ENCODE measurements at places on chromosomes 3 and 15.

DNA sequence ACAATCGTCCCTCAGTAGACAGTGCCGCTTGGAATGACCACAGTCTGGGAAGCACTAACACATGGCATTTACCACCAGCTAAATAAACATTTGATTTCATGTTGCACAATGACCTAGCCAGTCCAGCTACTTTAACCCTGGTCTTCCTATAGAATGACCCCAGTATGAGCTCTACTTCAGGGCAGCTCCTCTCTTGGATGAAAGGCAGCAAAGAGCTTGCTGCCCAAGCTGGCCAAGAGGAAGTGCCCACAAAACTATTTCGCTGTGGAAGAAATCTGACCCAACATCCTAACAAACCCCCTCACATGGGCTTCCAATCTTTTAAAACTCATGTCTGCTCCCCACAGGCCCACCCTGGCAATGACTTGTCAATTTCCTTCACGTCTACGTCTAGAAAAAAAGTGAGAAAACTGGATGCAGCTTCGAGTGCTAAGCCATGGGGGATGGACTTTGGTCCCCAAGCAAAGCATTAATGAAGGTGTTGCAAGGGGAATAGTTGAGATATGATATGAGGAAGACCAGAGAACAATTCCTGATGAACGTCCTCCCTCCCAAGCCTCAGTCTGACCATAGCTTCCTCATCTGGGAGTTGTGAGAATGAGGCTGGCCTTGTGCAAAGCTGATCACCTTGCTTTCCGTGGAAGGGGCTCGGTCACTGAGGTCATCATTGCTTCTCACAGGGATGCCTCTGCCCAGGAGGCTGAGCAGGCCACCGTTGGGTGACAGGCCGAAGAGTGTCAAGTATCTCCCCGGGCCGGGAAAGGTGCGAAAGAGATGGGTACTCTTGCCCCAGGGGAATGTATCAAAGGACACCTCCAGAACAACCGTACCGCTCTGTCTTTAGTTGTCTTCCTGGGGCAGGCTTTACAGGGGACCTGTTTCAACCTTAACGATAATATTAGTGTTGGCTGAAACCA is 964 bp downstream of the SLC25A20 start:
- no peak for DNase-seq

DNA sequence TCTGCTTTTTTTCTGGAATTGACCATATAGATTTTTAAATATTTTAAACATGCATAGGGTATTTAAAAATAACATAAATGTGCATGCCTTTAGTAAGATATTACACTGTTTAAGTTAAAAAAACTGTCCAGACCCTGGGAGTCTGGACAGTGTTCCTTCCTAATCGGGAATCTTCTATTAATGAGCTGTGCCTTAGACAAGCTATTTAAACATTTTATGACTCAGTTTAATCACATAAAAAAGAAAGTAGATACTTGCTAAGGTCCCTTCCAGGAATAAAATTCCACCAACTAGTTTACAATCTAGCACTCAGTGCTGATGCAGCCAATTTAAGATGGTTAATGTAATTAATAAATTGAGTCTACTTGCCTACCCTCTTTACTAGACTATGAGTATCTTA is 140.4 kb upstream of the DPH6 start:
- DNase-seq, result no peak

GRCh38 chr3:155065537-155065936 is 14.6 kb upstream of the MME start:
- DNase-seq, result peak; percentile 55

DNA sequence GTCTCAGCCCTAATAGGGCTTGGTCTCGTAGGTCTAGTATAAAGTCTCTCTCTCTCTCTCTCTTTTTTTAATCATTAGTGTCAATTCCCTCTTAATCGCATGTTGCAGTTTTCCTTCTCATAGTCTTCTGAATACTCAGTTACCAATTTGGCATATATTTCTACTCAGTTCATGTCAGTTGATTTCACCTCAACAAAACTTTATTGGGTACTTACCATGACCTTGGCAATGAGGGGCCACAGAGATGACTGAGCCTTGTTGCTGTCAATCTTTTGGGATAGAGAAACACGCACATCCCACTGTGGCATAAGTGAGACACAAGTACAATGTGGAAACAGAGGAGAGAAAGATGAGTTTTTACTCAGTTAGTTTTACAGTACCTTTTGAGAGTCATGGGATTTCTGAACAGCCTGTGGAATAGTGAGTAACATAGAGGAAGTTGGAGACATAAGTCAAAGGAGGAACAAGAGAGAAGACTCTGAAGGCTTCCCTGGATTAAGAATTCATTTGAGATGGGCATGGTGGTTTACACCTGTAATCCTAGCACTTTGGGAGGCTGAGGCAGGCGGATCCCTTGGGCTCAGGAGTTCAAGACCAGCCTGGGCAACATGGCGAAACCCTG is 150.2 kb upstream of the CBLB start:
- DNase-seq, result no peak

DNA sequence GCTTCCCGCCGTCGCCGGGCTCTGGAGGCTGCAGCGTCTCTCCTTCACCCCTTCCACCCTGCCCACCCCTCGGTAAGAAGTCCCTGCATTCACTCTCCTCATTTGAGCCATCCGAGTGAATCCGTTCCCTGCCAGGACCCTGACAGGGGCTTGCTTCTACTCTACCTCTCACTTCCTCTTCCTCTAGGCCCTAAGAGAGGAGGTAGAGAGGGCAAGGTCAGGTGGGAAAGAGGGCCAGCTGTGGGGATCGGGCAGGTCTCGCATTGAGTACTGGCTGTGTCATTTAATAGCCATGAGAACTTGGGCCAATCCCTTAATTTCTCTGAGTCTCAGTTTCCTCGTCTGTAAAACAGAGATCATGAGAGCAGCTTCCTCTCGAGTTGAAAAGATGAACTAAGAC is 283.6 kb downstream of the UACA start:
- no peak for DNase-seq

GRCh38 chr15:77613814-77614213 is 18.9 kb downstream of the LINGO1 start:
- DNase-seq, result no peak

DNA sequence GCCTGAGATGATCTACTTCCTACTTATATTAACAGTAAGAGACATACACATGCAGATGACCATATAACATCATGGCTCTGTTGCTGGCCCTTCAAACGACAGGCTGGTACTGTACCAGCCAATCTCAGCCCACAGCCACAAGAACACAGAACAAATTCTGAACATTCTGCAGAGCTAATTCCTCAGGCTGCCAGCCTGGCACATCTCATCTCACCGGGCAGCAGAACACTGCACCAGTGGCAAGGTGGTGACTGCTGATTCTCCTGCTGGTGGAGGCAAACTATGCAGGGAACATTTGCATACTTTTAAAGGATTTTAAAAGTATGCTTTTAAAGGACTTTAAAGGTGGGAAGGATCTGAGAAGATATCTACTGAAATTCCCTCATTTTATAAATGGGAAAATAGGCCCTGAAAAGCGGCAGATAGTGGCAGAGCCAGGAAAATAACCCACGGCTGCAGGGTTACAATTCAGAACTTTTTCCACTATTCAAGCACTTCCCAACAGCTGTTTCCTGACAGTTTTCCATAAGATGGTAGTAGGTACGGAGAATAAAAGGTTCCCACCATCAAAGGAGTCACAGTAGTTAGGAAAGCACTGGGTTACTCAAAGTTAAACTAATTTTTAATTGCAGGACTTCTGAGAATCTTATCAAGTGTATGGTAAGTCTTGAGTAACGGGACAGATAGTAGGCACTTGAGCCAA is 37.3 kb downstream of the SUMF1 start:
- no peak for DNase-seq

- no peak for DNase-seq
Observed at GRCh38 chr3:181383201-181383600, 328.5 kb upstream of the SOX2 start.

- no peak for DNase-seq
Observed at GRCh38 chr15:85492406-85492805, 112.0 kb downstream of the AKAP13 start.

DNA sequence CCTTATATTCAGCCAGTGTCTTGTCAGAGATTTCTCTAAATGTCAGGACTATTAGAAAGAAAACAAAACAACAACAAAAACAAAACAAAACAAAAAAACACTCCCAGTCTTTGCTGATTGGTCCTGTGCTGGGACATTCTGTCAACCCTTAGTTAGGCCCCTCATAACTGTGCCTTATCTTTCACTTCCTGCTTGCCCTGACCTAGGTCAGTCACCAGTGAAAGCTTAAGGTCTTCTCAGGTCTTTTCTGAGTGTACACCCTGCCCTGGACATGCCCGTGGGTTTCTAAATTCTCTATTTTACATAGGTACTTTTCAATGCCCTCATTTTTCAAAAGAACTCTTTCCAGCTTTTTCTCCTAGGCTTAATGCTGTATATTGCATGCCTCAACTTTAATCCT is 454.1 kb downstream of the GRM7 start:
- DNase-seq, result no peak

- peak; percentile 7 for DNase-seq
Observed at GRCh38 chr15:43266834-43267233, at the start of gene TGM5. TSS of gene TGM5 (minus strand) at chr15:43266928. CDS start at chr15:43266849, 79 bp downstream.

DNA sequence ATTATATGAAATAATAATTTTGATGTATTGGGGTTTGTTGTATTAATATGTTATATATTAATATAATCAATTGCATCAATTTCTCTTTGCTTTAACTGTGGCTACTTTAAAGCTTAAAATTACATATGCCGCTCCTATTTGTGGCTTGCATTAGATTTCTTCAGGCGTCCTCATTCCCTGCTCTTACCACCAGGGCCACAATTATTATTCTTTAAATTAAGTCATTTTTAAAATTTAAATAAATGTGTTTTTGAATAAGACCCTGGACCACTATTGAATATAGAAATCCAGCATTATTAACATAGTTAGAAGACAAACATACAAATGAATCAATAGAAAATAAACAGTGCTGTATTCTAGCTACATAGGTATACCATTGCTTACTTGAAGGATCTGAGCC is 55.5 kb upstream of the SNTN start:
- no peak for DNase-seq

- DNase-seq, result no peak
Observed at GRCh38 chr15:26892182-26892518, 25.3 kb downstream of the GABRA5 start.

GRCh38 chr3:143895805-143896204 is 47.5 kb upstream of the SLC9A9 start:
- peak; percentile 28 for DNase-seq

GRCh38 chr3:166177130-166177529 is 339.9 kb upstream of the BCHE start:
- DNase-seq, result no peak

GRCh38 chr3:105334138-105334882 is 32.4 kb upstream of the ALCAM start:
- no peak for DNase-seq

- DNase-seq, result peak; percentile 40
Observed at GRCh38 chr3:88149101-88149508, 654 bp upstream of the C3orf38 start.

DNA sequence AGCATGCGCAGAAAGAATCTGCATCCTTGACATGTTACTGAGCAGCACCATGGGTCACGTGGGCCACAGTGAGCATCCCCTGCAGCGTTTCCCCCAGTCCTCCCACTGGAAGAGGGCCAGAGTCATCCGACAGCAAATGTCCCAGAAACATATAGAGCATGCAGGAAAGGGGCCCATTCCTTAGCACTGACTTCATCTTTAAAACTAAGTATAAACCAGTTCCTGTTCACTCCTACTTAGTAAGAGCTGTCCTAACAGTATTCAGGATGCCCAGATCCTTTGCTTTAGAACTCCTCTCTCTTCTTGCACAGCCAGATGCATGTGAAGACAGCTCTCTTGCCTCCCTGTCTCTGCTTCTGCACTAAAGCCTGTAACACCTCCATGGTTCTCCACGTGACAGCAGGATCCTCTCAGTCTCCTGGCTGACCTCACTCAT is 79.3 kb upstream of the OXTR start:
- DNase-seq, result no peak

GRCh38 chr3:39150803-39151631 is 2.4 kb downstream of the CSRNP1 start:
- peak; percentile 51 for DNase-seq

DNA sequence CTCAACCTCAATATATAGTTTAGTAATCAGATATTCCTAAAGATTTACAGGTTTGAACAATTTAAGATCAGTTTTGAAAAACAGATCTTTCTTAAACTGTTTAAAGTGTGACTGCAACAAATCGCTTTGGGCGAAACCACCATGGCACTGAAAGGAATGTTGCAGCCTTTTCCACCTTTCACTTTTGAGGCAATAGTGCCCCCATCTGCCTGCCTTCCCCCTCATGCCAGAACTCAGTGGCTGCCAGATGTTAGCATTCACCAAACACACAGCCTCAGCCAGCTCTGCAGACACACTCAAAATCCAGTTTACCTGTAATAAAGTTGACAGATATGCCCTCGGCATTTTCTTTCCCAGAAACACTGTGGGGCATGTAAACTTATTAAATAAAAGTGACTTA is 3.3 kb downstream of the LYSMD4 start:
- DNase-seq, result peak; percentile 55

GRCh38 chr3:109640146-109640652 is 302.9 kb upstream of the DPPA4 start:
- no peak for DNase-seq
